Spleen (tissue), 13 donors: ENCODE measurements at places on chromosomes 5 and 9. TPM values are rescaled to one million over a fixed set of nuclear protein-coding genes. Genes with fewer than 3 reads are reported as not detected.

Gene HNRNPH1
- 692 TPM for total RNA-seq

Gene BRD3
- total RNA-seq, result 54.0 TPM

Gene FOXD4L3
- 0.35 TPM for total RNA-seq

GRCh38 chr9:99403371-99403770 is 181.3 kb downstream of the SEC61B start:
- no peaks in the 10 kb centered on the region for H3K27me3 ChIP-seq
- no peak overlapping the region for H3K27ac ChIP-seq
- no peak for DNase-seq

GRCh38 chr9:37927132-37927531 is 23.2 kb upstream of the SLC25A51 start:
- H3K36me3 ChIP-seq, result no peaks in the 10 kb centered on the region
- DNase-seq, result no peak
- H3K4me1 ChIP-seq, result peaks cover 38% of the 10 kb centered on the region

GRCh38 chr5:168135897-168136296 is 155.5 kb upstream of the WWC1 start:
- H3K27me3 ChIP-seq, result no peaks in the 10 kb centered on the region
- DNase-seq, result no peak
- no peaks in the 10 kb centered on the region for H3K4me1 ChIP-seq

- no peaks in the 10 kb centered on the region for H3K36me3 ChIP-seq
- H3K27me3 ChIP-seq, result no peaks in the 10 kb centered on the region
- H3K4me3 ChIP-seq, result no peak overlapping the region
These were observed 14.8 kb upstream of the CEMIP2 start for GRCh38 chr9:71783120-71783523.

DNA sequence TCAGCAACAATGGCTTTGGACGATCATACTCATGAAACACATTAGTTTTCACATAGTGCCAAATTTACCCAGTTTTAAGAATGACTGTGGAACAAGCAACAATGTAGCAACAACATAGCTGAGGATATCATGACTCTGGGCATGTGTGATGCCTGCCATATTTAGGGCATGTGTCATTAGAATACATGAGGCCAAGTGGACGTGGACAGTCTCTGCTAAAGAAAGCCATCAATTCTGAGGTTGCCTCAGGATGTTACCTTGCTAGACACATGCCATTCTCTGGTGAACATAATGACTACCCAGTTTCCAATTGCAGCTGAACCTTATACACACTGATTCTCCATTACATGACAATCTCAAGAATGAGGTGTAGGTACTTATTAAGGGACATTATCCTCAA is 103.3 kb upstream of the ADAMTS19 start:
- H3K4me3 ChIP-seq, result no peak overlapping the region
- H3K36me3 ChIP-seq, result no peaks in the 10 kb centered on the region
- DNase-seq, result no peak
- no peaks in the 10 kb centered on the region for H3K27me3 ChIP-seq
- H3K4me1 ChIP-seq, result no peaks in the 10 kb centered on the region
- H3K27ac ChIP-seq, result no peak overlapping the region
